Naive thymus-derived CD8-positive, alpha-beta T cell (primary cell): ENCODE measurements at places on chromosomes 2 and 18. TPM values are rescaled to one million over a fixed set of nuclear protein-coding genes. Genes with fewer than 3 reads are reported as not detected.

Gene LYPD6
- polyA plus RNA-seq: not detected

Gene FAM228A
- polyA plus RNA-seq: not detected

Gene SH2D6
- polyA plus RNA-seq: not detected

Gene TMEM163
- polyA plus RNA-seq: not detected

Gene SETBP1
- polyA plus RNA-seq: not detected

Gene ELOA2
- not detected for polyA plus RNA-seq

Gene MAL
- polyA plus RNA-seq: 273 TPM

Gene CXCR1
- polyA plus RNA-seq: not detected

Gene LPIN2
- 54.9 TPM for polyA plus RNA-seq

Gene PASK
- polyA plus RNA-seq: 68.3 TPM

Gene APCDD1
- polyA plus RNA-seq: not detected

Gene SEPTIN10
- 0.42 TPM for polyA plus RNA-seq

Gene IL37
- polyA plus RNA-seq: not detected

Gene FEV
- polyA plus RNA-seq: not detected

Gene ASB1
- polyA plus RNA-seq: 35.7 TPM

Gene KATNAL2
- 0.11 TPM for polyA plus RNA-seq

Gene PIGN
- polyA plus RNA-seq: 10.9 TPM

Gene TUBB6
- polyA plus RNA-seq: 3.1 TPM

Gene GAL3ST2
- not detected for polyA plus RNA-seq

Gene EHD3
- 2.6 TPM for polyA plus RNA-seq

Gene ICOS
- 7.5 TPM for polyA plus RNA-seq

Gene ERMN
- 0.09 TPM for polyA plus RNA-seq

Gene TMEM198
- polyA plus RNA-seq: not detected

Gene CD8B
- 2,487 TPM for polyA plus RNA-seq

Gene PCARE
- not detected for polyA plus RNA-seq

Gene RNU2-63P
- polyA plus RNA-seq: not detected

Gene DCTN1
- 80.1 TPM for polyA plus RNA-seq

Gene IL1R2
- polyA plus RNA-seq: not detected

Gene LRRTM4
- not detected for polyA plus RNA-seq

Gene GRB14
- not detected for polyA plus RNA-seq

Gene GPR75
- polyA plus RNA-seq: not detected

Gene CCDC85A
- polyA plus RNA-seq: not detected

Gene GRHL1
- polyA plus RNA-seq: not detected

Gene ANO7
- polyA plus RNA-seq: not detected
